ENCODE measurements at places on chromosomes 2 and 18.
A peak's percentile ranks its signal among the peaks of the same experiment; 100 is the strongest.

- DNase-seq = no peak
Measured at GRCh38 chr18:67705748-67706147, 189.2 kb upstream of the DSEL start.

- DNase-seq = no peak
Measured at GRCh38 chr2:174730698-174731018, 33.6 kb downstream of the CHRNA1 start.

GRCh38 chr2:239398521-239398921 lies 2.3 kb downstream of the HDAC4 start:
- DNase-seq = peak; percentile 29

DNA sequence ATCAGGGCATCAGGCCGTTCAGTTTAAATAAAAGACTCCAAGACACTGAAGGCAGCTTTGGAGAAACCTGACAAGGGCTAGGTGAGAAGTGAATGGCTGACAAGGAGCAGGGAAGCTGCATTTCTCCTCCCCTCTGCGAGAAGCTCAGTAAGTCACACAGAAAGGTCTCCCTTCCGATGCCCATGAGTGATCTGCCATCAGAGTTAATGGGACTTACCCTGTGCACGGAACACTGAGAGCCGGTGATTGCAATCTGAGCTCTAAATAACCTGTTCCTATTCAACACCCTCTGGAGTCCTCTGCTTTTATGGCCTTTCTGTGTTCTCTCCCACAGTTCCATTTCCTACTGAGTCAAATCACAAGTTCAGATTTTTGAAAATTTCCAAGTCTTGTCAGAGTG lies 322.2 kb upstream of the MYT1L start:
- no peak for DNase-seq

DNA sequence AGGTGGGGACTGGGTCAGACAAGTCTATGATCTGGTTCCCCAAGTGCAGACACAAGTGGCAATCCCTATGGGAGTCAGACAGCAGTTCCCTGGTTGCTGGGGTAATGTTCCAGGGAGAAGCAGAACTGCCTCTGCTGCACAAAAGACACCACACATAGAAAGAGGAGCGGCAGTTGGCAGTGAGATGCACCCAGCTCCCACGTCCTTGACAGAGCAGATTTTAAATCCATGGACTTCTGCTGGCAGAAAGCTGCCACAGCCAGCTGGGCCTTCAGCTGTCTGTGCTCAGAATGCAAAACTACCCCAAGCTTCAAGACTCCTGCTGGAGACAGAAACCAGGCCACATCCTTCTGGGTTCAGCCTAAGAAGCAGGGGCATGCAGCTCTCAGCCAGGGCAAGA lies 147.2 kb downstream of the ETAA1 start:
- DNase-seq = no peak

DNA sequence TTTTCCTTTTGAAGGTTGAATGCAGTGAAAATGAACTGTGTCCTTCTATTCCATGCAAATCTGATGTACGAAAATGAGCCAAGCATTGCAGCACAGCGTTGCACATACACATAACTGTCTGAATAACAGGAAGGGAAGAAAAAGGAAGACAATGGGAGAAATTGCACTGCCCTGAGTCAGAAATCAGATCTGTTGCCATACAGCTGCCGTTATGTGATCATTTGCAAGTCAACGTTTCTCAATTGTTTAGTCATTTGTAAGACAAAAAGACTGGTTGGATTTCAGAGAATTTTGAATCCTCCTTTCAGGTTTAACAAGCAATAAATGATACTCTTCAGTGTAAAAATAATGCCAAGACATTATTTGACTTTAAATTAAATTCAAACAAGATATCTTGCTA lies 284.1 kb downstream of the DSEL start:
- no peak for DNase-seq

DNA sequence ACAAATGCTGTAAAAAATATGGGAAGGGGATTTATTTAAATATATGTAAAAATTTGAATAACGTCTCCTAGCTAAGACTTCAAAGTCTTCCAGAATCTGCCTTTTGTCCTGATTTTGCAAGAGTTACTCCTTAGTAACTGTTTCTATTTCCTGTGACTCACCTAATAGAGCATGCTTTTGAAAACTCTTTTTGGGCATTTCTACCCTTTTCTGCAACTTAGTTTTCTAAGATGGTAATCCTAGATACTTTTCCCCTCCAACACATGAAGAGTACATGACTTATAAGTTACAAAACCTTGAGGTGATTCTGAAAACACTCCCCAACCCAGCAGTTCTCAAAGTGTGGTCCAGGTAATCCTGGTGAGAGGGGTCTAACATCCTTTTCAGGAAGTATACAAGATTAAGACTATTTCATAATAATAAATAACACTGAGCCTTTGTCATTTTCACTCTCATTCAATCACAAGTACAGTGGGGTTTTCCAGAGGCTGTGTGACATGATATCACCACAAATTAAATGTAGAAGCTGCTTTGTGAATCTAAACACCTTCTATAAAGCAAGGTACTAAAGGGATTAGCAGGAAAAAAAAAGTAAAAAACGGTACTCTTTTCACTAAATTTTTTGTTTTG lies 31.9 kb downstream of the PPP4R3B start:
- no peak for DNase-seq

- DNase-seq = no peak
Measured at GRCh38 chr18:25976554-25976953, 113.9 kb downstream of the SS18 start.

GRCh38 chr2:98489486-98489885 lies 44.8 kb downstream of the INPP4A start:
- no peak for DNase-seq

GRCh38 chr2:151097895-151098294 lies 163.8 kb downstream of the RBM43 start:
- no peak for DNase-seq

GRCh38 chr2:204251998-204252376 lies 293.3 kb upstream of the PARD3B start:
- no peak for DNase-seq

DNA sequence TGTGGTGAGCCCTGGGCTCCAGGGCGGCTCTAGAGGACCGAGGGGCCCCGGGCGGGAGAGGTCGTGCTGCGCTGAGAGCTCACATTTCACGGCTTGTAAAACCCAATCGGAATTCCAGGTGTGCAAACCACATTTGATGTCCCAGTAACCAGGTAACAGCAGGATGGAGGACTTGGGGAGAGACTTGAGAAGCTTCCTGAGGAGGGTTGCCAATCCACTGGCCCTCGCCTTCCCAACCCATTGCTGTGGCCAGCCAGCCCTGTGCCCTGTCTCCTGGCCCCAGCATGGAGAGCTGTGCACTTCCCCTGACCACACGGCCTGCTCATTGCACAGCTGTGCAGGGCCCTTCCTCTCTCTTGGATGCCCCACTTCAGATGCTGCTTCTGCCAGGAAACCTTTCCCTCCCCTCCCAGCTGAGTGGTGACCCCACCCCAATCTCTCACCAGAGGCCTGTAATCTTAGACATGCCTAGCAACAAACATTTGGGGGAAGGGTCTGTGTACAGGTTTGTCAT lies 39.6 kb downstream of the ASB1 start:
- DNase-seq = no peak

DNA sequence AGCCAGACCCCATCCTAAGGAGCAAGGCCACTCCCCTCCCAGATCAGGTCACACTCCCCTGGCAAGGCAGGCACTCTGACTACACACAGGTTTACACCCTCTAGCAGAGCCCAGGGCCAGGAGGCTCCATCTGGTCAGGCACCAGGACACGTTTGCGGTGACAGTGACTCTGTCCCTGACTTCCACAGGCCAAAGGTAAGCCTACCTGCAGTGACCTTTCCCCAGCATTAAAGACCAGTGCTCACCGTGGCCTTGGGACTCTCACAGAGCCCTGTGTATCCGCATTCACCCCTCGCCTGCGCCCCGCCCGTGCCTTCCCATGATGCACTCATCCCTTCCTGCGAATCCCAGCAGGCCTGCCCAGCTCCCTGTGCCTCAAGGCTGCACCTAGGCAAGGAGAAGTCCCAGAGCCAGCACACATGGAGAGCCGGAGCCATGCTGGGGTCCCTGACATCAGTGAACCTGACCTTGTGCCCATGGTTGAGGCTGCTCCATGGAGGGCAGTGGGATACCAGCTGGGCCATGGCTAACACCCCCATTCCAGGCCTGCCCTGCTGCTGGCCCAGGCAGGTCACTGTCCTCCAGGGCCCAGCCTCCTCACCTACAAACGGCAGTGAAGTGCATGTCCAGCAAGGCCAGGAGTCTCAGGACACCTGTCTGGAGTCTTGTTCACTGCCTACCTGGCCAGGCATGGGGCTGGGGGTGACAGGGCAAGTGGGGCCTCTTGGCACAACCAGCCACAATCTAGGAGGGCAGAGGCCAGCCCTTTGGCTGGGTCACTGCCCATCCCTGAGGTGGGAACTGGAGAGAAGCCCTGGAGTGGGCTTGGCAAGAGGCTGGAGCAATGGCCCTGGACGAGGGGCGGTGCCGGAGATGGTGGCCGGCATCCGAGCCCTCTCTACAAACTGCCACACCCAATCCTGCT lies 3.0 kb downstream of the NEURL3 start:
- no peak for DNase-seq

- DNase-seq = no peak
Measured at GRCh38 chr2:38298539-38298938, 78.5 kb downstream of the ATL2 start.

- DNase-seq = no peak
Measured at GRCh38 chr18:61951396-61951795, 58.6 kb upstream of the RNF152 start.

DNA sequence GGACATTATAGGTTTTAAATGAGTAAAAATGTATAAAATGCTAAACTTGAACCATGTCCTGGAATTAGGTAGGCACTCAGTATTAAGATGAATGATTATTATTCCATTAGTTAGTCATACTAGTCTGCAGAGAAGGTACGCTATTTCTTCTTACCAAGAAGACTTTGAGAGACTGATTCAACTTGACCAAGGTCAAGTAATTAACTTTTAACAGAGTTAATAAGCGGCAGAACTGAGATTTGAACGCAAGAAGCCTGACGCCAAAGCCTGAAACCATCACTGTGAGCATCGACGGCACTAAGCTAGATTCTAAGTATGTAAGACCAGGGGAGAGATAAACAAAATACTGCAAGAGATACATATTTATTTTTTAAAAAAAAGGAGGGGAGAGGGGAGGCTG lies 2.6 kb downstream of the EVA1A start:
- no peak for DNase-seq

GRCh38 chr2:65545837-65546805 lies 113.7 kb upstream of the SPRED2 start:
- peak; percentile 78 for DNase-seq

- DNase-seq = no peak
Measured at GRCh38 chr2:45224321-45224992, 215.2 kb upstream of the SIX2 start.

GRCh38 chr2:232633413-232634205 lies at the start of gene EFHD1:
TSS of gene EFHD1 (plus strand) at chr2:232633604. CDS start at chr2:232633705, 101 bp downstream.
- DNase-seq = peak; percentile 25

DNA sequence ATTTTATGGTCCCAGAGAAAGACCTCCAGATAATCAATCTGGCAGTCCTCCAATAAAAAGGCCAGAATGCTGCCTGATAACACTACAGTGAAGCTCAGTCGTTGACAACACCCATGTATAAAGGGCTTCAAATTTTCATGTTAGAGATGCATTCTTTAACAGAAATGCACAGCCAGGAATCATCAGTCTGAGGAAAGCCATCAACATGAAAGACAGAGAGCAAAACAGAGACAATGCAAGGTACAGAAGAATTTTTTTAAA lies 13.8 kb downstream of the BABAM2 start:
- no peak for DNase-seq

DNA sequence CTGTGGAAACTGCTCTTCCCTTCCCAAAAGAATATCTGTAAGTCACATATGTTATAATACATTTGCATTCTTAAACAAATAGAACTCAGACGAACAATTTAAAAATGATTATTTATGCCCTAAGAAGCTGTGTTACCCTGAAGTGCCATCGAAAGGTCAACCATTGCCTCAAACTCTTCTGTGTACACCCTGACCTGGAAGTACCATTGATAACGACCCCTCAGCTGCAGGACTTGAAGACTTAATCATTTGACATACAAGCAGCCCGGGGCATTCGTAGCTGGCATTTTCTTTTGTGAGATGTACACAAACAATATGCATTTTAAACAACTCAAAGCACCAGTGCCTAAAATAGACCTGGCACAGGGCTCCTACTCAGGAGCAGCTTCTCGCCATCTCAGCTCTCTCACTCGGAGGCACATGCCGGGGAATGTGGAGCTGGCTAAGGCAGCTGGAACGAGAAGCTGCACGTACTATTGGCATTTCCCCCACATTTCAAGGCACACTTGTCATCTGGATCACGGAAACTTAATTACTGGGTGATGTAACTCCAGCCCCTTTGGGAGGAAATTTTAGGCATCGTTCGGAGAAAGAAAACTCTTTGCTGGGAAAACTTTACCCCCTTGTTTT lies 170.0 kb upstream of the GALNT5 start:
- no peak for DNase-seq
